ENCODE measurements at places on chromosomes 3 and 15.

DNA sequence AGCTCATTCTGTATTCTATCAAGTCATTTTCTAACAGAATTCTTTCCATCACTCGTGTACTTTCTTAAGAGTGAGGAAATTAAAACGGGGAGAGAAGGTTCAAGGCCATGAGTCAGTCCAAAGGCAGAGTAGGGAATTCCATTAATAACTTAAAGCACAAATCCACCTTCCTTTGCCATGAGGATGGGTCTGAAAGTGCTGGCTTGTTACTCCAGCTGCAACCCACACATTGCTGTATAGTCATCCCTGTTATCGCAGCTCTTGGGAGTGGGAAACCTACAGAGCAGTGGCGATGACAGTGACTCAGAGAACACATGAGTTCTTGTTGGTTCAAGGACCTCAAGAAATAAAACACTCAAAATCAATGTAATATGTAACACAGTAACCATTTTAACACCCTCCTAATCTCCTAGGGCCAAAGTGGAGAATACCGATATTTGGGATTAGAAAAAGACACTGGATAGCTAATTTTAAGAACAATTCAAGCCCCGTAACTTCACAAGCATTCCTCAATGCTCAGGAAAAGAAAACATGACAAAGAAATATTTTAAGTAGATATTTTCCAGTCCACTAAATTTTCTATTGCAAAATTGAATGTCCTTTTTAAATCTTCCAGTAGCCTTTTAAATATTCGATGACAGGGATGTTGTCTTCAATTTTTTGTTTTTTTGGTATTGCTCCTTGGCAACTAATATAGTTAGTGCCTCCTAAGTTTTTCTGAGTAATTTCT lies 179.9 kb upstream of the THBS1 start:
- no peak for DNase-seq

- no peak for DNase-seq
Measured at GRCh38 chr3:96961576-96961975, 147.2 kb downstream of the EPHA6 start.

- DNase-seq = no peak
Measured at GRCh38 chr15:66452971-66453580, 44.5 kb downstream of the SNAPC5 start.

- no peak for DNase-seq
Measured at GRCh38 chr3:102302020-102302419, 132.8 kb upstream of the ZPLD1 start.

GRCh38 chr3:154660811-154661210 lies 230.8 kb upstream of the GPR149 start:
- DNase-seq = no peak
